ENCODE measurements at places on chromosomes 1 and 21.

- DNase-seq = no peak
Observed at GRCh38 chr1:152165286-152166077, 6.5 kb upstream of the RPTN start.

DNA sequence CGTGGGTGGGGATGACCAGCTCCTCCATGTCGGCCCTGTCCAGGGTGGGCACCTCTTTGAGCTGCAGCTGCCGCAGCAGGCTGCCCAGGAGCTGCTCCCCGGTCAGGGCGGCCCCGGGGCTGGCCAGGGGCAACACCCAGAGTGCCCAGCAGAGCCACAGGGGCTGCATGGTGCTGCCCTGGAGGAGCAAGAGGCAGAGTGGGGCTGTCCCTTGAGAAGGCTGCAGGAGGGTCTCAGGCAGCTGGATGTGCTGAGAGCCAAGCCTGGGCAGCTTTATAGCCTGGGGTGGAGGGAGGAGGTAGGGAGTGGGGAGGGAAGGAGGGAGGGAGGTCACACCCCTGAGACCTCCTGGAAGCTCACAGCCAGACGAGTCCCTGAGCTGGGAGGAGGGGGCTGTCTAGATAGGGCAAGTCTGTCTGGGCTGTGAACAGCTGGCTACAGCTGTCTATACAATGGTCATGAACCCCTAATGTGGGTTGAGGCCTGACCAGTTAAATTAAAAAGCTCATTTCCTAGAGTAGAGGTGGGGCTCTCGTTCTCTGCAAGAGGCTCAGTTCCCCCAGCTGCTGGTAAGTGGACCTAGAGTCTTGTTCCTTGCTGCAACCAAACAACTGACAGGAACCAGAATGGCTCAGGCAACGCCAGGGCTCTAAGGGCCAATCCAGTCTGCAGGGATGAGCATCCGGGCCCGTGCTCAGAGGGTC, at the start of gene LEFTY1:
LEFTY1 (minus strand) TSS at position 249 of the 704 bp plus-strand sequence; CDS start at position 169, 80 bp downstream.
- DNase-seq = no peak

DNA sequence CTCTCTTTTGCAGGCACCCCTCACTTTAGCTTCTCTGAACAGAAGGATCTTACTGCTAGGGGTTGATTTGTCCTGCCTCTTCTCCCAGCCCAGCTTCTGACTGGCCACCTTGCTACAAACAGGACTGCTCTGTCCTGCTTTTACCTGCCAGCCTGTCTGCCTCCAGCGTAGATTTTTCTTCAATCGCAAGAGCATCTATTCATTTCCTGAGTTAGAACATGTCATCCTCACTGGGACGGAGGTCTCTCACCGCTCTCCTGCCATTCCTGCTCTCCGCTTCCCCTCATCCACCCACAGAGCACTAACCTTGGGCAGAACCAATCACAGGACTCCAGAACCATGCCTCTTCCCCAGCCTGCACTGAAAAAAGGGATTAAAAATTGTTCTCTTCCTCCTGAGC, 3.5 kb upstream of the ATP1B1 start:
- DNase-seq = no peak

- peak; percentile 22 for DNase-seq
Observed at GRCh38 chr1:165773324-165773965, 4.8 kb upstream of the TMCO1 start.

GRCh38 chr1:37325010-37325409, 149.4 kb upstream of the ZC3H12A start:
- no peak for DNase-seq

DNA sequence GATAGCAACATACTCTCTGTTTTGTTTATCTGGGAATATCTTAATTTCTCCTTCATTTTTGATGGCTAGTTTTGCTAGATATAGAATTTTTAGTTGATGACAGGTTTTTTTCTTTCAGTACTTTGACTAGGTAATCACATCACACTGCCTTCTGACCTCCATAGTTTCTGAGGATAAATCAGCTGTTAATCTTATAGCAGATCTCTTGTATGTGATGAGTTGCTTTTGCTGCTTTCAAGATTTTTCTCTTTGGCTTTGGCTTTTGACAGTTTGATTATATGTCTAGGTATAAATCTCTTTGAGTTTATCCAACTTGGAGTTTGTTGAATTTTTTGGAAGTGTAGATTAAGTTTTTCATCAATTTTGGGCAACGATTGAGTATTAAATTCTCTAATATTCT, 142.6 kb downstream of the ZNF644 start:
- no peak for DNase-seq

GRCh38 chr1:30686236-30686935, 37.0 kb downstream of the MATN1 start:
- no peak for DNase-seq

- DNase-seq = no peak
Observed at GRCh38 chr21:43809853-43810504, 20.6 kb downstream of the RRP1 start.

- DNase-seq = no peak
Observed at GRCh38 chr1:47926461-47926999, 70.7 kb downstream of the TRABD2B start.

DNA sequence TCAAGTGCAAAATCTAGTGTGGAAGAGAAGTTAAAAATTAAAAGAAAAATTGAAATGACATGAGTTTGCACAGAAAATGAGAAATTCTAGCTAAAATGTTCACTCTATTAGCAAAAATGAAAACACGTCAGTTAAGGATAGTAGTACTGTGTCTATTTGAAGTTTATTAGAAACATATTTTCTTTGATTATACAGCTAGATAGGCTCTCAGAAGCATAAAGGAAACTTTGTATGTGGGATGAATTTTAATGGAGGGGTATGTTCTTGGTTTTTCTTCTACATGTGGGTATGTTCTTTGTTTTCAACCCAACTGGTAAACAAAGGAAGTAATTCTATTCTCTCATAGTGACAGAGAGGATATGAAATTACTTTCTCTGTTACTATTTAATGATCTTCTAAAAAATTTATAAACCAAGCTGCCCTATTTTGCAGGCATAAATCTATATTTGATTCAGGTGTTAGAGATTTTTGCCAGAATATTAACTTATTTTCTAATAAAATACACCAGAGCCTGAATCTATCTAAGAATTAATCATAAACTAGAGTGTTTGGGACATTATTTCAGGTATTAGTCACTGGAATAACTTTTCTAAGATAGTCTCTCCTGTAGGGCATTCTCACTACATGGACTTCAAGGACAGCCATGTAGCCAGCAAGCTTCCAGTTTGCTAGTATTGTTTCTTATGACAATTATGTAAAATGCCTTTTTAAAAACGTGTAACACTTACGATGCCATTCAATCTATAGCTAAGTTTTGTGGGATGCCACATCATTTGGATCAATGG, 15.8 kb downstream of the GPSM2 start:
- DNase-seq = no peak

DNA sequence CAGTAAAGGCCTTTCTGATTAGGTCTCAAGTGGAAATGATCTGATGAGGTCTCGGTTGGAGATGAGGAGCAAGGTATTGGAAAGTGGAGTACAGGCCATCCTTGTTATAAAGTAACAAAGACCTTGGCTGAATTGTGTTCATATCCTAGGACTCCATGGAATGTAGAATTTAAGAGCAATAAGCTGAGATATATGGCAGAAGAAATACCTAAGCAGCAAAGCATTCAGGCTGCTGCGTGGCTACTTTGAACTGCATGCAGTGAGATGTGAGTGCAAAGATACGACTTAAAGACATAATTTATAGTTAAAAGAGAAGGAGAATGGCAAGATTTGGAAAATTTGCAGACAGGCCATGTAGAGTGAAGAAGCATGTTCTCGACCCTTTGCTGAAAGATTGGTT, 11.2 kb upstream of the XPR1 start:
- no peak for DNase-seq

DNA sequence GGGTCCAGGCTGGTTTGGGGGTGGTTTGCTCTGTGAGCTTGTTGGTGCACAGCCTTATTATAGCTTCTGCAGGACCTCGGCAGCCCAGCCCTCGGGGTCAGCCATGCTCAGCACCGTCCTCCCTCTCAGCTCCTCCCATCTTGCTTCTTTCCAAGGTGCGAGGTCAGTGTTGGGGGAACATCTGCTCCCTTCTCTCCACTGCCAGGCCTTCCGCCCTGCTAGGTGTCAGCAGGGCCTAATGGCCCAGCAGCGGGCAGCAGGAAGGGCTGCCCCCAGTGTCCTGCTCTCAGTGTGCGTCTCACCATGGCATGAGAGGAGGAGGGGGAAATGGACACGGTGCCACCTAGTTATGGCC, 36.5 kb upstream of the LRRC3 start:
- no peak for DNase-seq

DNA sequence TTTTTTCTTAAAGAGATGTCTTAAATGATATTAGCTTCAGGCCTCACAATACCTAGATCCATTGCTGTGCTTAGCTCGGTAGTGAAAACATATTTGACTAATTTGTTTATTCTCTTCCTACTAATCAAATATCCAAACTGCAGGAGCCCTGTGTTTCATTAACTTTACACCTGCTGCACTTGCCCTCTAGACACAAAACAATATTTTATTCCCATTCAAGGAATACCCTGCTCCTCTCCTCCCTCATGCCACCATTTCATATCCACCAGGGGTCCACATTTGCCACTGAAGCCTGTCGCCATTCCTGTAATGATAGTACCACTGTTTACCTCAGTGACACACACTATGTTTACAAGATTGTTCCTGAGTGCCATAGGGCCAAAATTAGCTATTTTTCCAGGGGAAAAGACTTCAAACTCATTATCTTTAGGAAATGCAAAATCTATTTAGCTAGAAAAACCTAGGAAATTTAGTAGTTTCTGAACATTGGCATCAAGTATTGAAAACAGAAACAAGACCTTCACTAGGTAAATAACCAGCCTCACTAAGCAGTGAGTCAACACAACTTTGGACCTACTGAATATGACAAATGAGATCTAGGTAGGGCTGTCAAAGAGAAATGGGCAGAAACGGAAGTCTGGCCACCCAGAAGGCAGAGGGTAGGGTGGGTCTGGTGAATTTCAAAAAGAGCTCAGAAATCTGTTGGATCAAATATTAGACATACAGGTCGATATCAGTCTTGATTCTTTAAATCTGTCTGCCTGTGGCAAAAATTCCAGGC, 134.6 kb upstream of the KCNK1 start:
- DNase-seq = no peak

DNA sequence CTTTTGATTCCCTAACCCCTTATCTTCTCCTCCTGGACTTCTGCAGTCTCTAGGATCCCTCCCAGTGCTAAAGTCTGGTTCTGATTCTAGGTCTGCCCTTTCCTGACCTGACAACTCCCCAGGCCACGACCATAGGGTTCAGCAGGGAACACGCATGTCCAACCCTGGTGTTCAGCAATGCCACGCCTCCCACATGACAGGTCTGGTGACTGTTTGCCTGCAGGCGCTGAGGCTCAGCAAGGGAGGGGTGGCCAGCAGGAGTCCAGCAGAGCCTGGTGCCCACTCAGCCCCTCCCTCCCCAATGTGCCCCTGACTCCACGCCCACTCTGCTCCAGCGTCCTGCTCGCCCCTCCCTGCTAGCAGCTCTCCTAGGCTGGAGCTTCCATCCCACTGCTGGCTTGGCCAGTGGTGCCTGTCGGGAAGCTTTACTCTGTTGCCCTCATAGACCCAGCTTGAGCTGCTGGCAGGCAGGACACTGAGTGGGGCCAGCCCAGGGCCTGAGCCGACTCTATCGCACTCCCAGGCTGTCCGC, 17.3 kb downstream of the SLC9A1 start:
- no peak for DNase-seq

DNA sequence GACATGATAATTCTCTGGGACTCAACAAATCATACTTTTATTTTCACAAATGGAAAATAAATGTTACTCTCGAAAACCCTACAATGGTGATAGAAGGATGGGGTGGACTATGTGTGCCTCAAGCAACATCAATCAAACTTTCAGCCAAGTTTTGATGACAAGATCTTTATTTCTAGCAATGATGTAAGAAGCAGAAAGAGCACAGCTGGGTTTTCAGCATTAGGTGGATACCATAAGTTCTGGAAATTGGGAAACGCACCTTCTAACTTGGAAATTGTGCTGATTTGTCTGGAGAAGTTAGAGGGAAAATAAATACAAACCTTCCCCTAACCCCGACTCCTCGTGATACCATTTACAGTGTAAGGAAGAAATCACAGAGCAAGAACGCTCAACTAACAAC, 320.3 kb downstream of the PAPPA2 start:
- DNase-seq = no peak

DNA sequence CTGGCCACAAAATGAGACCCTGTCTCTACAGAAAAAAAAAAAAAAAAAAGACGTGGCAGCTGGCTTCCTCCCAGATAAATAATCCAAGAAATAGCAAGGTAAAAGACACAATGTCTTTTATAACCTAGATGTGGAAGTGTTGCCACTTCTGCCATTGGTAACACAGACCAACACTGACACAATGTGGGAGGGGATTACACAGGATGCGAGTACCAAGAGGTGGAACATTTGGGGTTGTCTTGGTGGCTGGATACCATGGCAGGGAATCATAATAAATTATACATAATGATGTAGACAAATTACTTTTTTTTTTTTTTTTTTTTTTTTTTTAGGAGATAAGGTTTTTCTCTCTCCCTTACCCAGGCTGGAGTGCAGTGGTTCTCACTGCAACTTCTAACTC, 6.0 kb upstream of the NEXN start:
- no peak for DNase-seq

GRCh38 chr1:152374451-152374850, 14.6 kb upstream of the FLG2 start:
- DNase-seq = no peak

- DNase-seq = no peak
Observed at GRCh38 chr1:212346601-212347000, 61.4 kb downstream of the PPP2R5A start.

- DNase-seq = peak; percentile 61
Observed at GRCh38 chr1:21647431-21648351, 21.5 kb downstream of the RAP1GAP start.

- DNase-seq = no peak
Observed at GRCh38 chr1:43121256-43121900, 50.7 kb downstream of the EBNA1BP2 start.

DNA sequence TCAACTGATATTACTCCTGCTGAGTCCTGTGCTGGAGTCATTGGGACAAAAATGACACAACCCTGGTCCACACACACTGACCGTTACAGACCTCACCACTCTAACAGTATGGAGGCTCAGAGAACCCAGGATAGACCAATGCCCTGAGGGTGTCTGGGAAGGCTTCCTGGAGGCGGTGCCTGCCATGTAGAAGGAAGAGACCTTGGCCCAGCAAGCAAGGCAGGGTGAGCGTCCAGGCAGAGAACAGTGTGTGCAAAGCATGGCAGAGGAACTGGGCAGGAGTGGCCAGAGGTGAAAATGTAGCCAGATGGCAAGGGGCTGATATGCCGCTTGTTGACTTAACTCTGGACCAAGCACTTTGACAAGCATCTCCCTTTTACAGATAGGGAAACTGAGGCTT, 85.5 kb downstream of the VWA5B1 start:
- DNase-seq = no peak

GRCh38 chr1:202854787-202855186, 34.2 kb downstream of the RABIF start:
- DNase-seq = no peak
